ENCODE measurements at places on chromosomes 3 and 15. TPM values are rescaled to one million over a fixed set of nuclear protein-coding genes. Genes with fewer than 3 reads are reported as not detected.

The GJD2 gene
- total RNA-seq: 0.54 TPM

The BFSP2 gene
- not detected for total RNA-seq

The MME gene
- 4.7 TPM for total RNA-seq

The MAP1A gene
- total RNA-seq: 1.8 TPM

The RFX7 gene
- 37.7 TPM for total RNA-seq

The CLDN18 gene
- total RNA-seq: not detected

The ITPKA gene
- total RNA-seq: 4.2 TPM

The TRH gene
- 0.49 TPM for total RNA-seq

The GHRL gene
- 0.62 TPM for total RNA-seq

The NR2F2 gene
- 15.9 TPM for total RNA-seq

The EIF2B5 gene
- 37.0 TPM for total RNA-seq

The SNURF gene
- total RNA-seq: 12.3 TPM

The SETD2 gene
- total RNA-seq: 51.4 TPM

The CCR3 gene
- total RNA-seq: not detected

The SLC2A2 gene
- not detected for total RNA-seq

The ITGA11 gene
- total RNA-seq: 0.28 TPM

The NBEAL2 gene
- 202 TPM for total RNA-seq

The SLTM gene
- total RNA-seq: 71.9 TPM

The TMEM158 gene
- 7.3 TPM for total RNA-seq

The DUOXA1 gene
- total RNA-seq: 1.9 TPM

The ACTRT3 gene
- 2.6 TPM for total RNA-seq

The MESP2 gene
- total RNA-seq: 0.33 TPM

The TSEN2 gene
- total RNA-seq: 8.7 TPM

The ITIH3 gene
- total RNA-seq: not detected

The MASP1 gene
- total RNA-seq: 0.56 TPM

The XCR1 gene
- total RNA-seq: not detected

The TMEM207 gene
- total RNA-seq: not detected

The RAB5A gene
- total RNA-seq: 84.5 TPM

The TEX55 gene
- not detected for total RNA-seq

The LRRC49 gene
- 4.2 TPM for total RNA-seq

The CRTC3 gene
- 27.1 TPM for total RNA-seq

The RETNLB gene
- not detected for total RNA-seq

The CHDH gene
- 1.0 TPM for total RNA-seq

The CKMT1A gene
- total RNA-seq: 9.4 TPM

The ACKR4 gene
- not detected for total RNA-seq

The NTRK3 gene
- total RNA-seq: 6.4 TPM

The CYP1A2 gene
- total RNA-seq: not detected

The EFHB gene
- total RNA-seq: 1.6 TPM

The PLCB2 gene
- 71.3 TPM for total RNA-seq

The SKOR1 gene
- 0.21 TPM for total RNA-seq

The CCDC9B gene
- 0.92 TPM for total RNA-seq

The GOLGA6L7 gene
- total RNA-seq: not detected

The IL16 gene
- total RNA-seq: 29.6 TPM

The MCTP2 gene
- 1.5 TPM for total RNA-seq

The CASR gene
- not detected for total RNA-seq

The FHIT gene
- 20.2 TPM for total RNA-seq

The IGF2BP2 gene
- 165 TPM for total RNA-seq

The ZNF385D gene
- 0.41 TPM for total RNA-seq

The SPESP1 gene
- not detected for total RNA-seq

Data from endothelial cell (in vitro differentiated cells).